ENCODE measurements at places on chromosomes 5 and 9.
A peak's percentile ranks its signal among the peaks of the same experiment; 100 is the strongest.

DNA sequence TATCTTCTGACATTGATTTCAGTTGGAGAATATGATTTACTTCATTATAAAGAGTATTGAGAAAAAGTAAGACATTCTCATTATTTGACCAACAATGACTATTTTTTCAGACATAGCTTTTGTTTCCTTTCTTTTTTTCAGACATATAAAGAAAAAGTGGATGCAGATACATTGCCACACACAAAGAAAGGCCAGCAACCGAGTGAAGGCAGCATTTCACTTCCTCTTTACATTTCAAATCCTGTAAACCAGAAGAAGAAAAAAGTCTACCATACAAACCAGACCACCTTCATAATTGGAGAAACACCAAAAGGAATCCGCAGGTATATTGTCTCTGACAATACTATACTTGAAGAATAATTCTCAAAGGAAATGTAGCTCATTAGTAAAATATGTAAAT, 128.9 kb downstream of the ERCC6L2 start:
- no peak for DNase-seq

GRCh38 chr9:136668983-136669790, 6.5 kb downstream of the EGFL7 start:
- no peak for DNase-seq

- DNase-seq = no peak
Measured at GRCh38 chr5:68435611-68436010, 220.1 kb downstream of the PIK3R1 start.

- DNase-seq = no peak
Measured at GRCh38 chr9:68914751-68915150, 99.2 kb downstream of the PRKACG start.

- DNase-seq = no peak
Measured at GRCh38 chr5:44845777-44846176, 37.0 kb downstream of the MRPS30 start.

GRCh38 chr5:155540000-155540595, 526.5 kb downstream of the KIF4B start:
- peak; percentile 51 for DNase-seq

All from NCI-H2227 treated with DMSO at 0.1 percent for 48 hours (cell line).